ENCODE measurements at places on chromosomes 7 and 10.
A peak's percentile ranks its signal among the peaks of the same experiment; 100 is the strongest.

- no peak for DNase-seq
Measured at GRCh38 chr10:17873946-17874345, 64.8 kb downstream of the MRC1 start.

GRCh38 chr7:116815041-116815440 lies 47.3 kb upstream of the CAPZA2 start:
- no peak for DNase-seq

DNA sequence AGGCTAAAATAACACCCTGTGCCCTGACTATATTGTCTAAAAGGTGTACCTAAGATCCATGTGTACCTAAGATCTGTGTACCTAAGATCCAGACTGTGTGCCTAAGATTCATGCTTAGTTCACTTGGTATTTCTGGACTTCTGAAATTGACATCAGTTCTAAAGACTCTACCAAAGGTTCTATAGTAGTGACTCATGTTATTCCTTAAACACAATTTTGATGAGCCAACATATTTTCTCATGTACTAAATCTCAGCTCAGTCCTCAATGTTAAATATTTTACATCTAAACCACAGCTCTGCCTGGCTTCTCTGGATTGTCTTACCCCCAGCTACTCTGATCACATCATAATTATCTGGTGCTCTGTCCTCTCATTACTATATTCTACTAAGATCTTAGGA lies 802.3 kb upstream of the SORCS1 start:
- DNase-seq = no peak

DNA sequence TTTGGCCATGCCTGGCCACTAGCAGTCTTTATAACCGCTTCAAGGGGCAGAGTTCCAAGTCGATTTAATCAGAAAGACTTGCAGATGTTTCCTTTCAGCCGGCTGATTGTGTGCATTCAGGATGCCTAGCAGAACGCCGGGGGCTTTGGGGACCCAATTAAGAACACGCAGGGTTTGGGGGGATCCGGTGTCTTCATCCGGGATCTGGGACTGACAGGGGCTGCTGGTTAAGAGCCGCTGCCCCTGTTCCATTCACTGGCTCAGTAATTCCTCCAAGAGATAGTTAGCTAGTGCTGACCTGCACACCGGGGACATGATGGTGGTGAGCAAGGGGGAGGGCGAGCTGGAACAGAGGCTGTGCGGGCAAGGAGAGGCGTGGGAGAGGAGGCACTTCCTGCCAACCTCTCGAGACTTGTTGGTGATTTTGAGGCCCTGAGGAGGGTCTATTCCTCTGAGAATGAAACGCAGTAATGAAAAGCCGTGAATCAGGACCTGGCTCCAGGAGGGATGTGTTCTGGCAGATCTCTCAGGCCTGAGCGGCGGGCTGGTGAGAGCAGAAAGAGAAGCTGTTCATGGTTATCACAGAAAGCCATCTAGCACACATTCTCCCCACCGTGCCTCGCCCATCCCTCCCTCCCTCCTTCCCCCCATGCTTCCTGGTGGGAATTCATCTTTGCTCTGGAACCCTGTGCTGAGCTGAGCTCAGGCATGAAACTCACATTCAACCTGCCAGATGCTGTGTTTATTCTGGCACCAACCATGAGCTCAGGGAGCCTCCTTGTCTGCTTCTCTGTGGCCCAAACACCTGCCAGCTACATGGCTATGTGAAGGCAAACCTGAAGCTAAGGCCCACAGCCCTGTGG lies 152.0 kb downstream of the CCDC3 start:
- peak; percentile 43 for DNase-seq

GRCh38 chr7:68697796-68698280 lies 900.4 kb upstream of the AUTS2 start:
- no peak for DNase-seq

GRCh38 chr10:130053561-130053960 lies 57.1 kb downstream of the C10orf143 start:
- DNase-seq = no peak

DNA sequence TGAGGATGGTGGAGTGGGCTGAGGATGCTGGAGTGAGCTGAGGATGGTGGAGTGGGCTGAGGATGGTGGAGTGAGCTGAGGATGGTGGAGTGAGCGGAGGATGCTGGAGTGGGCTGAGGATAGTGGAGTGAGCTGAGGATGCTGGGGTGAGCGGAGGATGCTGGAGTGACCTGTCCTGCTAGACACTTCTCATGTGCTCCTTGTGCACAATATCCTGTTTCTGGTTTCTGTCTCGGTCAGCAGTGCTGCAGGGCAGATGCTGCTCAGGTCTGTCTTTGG lies 29.2 kb downstream of the ANXA8 start:
- DNase-seq = no peak

DNA sequence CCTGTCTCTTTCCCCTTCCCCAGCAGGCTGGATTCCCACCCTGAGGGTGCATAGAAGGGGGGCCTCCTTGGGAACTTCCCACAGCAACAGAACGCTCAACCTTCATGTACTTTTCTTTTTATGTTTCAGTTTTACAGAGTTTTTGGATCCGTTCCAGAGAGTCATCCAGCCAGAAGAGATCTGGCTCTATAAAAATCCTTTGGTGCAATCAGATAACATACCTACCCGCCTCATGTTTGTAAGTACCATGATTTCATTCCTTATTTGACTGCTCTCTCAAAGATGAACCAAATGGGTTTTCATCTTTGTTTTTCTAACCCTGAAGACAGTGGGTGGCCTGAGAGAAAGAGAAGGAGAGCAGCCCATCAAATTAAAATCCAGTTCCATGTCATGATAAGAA lies 46.7 kb downstream of the PLPP4 start:
- DNase-seq = no peak

GRCh38 chr10:103307594-103307993 lies 30.7 kb downstream of the INA start:
- DNase-seq = no peak

GRCh38 chr7:64990216-64990615 lies 620 bp downstream of the ZNF117 start:
- no peak for DNase-seq

- DNase-seq = no peak
Measured at GRCh38 chr7:91537260-91538152, 273.3 kb downstream of the FZD1 start.

GRCh38 chr7:44981035-44981706 lies 2.4 kb upstream of the MYO1G start:
- DNase-seq = no peak

- DNase-seq = no peak
Measured at GRCh38 chr10:2878818-2879217, 188.5 kb upstream of the PFKP start.

DNA sequence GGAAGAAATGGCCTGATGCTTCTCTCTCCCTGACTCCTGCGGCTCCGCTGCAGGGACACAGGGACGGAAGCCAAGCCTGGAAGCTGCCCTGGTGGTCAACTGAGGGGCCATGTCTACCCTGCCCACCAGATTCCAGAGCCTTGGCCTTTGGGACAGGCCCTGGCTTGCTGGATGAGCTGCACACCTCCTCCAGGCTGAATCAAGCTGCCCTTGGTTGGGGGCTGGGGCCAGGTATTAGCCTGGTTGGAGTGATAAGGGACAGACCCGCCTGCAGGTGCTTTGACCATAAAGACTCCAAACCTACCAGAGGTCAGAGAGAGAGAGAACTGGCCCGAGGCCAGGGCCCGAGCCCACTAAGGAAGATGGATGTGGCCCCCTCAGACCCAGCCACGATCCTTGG lies 30.1 kb downstream of the CRHR2 start:
- DNase-seq = no peak

GRCh38 chr7:151542606-151543130 lies 23.0 kb upstream of the RHEB start:
- no peak for DNase-seq

GRCh38 chr10:33125522-33126517 lies 167.8 kb upstream of the ITGB1 start:
- no peak for DNase-seq

GRCh38 chr7:105191331-105191730 lies 177.3 kb downstream of the KMT2E start:
- DNase-seq = no peak

DNA sequence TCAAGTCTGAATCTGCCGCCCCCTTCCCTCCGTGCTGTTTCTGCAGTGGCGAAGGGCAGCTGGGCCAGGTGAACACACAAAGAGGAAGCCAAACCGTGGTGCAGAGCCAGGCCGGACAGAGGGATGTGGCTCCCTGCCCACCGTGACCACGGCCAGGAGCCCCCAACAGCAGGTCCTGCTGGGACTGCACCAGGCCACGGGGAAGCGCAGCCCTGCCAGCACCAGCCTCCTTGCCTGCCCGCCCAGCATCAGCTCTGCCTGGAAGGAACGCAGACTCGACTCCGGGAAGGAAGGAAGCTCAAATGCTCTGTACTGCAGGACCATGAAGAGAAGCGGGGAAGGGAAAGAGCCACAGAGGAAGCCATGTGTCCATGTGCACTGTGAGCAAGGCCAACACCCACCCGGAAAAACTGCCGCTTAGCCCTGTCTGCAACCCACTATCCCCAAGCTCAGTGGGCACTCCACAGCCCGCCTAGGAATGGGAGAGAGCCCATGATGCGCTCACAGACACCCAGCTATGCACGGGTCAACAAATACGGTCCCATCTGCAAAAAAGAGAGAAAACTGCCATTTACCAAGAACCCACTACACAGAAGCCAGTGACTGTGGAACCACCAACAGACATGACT lies 19.0 kb downstream of the GPER1 start:
- no peak for DNase-seq

- no peak for DNase-seq
Measured at GRCh38 chr7:101390901-101391301, 28.2 kb downstream of the COL26A1 start.

DNA sequence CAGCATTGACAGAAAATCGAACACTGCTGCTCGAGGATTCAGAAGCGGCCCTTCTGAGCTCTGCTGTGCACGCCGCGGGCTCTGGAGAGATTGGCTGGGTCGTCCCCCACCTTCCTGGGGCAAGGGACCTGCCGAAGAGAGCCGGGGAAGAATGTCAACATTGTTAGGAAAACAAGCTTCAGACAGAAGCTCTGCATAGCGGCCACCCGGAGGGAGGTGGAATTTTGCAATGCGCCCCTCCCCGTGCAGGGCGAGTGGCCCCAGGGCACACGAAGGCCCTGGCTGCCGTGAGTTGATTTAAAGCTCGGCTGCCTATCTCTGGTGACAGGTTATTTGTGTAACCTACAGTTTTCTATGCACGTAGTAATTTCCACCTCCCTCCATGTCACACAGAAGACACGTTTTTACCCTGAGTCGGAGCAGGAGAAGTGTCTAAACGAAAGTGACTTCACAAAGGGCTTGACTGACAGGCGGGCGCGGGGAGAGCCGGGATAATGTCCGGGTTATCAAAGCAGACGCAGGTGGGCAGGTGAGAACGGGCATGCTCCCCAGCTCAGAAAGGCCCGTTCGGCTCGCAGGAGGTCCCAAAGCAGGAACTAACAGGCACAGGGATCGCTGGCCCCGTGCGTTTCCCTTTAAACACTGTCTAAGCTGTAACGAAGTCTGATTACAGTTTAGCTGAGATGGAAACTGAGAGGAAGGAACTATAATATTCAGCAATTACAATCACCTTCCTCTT lies 84.6 kb downstream of the PDGFA start:
- no peak for DNase-seq

GRCh38 chr7:16935341-16935735 lies 53.6 kb upstream of the AGR3 start:
- no peak for DNase-seq

GRCh38 chr7:139598642-139599041 lies 75.2 kb downstream of the CLEC2L start:
- DNase-seq = peak; percentile 83

DNA sequence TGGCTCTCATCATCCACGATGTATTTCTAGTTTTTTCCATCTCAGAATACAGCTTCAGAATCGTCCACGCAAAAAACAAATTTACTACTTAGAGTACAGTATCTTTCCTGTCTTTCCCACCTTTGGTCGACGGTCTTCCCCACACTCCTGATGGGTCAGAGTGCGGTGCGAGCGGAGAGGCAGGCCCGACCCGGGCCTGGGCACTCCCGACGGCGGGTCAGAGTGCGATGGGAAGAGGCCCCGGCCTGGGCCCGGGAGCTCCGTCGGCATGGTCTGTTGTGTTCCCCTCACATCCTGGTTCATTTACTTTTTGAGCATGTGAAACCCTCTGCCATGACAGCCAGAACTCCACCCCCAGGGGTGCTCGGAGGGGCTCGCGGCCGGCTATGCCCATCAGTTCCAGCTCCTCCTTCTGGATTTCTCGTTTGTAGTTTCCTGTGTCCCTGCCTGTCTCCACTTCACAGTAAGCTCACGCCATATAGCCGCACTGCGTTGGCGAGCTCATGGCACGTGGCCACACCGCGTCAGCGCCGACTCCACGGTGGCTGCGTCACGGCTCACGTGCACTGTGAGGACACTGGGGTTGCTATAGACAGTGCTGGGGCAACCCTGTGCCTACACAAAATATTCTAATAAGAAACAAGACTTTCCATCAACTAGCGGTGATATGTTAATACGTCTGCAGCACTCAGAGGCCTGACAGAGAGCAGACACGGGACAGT lies 7.8 kb downstream of the COX19 start:
- DNase-seq = no peak

DNA sequence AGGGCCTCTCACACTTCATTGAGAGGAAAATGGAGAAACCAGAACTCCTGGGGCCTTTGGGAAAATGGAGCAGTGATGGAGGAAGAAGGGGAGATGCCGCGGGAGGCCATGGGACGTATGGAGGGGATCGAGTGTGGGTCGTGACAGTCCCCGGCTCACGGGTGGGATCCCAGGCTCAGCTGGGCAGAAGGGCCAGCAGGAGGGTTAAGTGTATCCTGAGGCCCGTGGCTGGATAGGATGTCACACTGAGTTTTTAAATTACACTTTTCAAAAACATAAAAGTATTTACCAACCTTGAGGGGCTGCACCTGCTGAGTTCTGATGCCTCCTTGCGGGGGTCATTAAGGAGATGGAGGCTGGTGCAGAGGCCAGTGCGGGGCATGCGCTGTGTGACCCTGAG lies 28.0 kb upstream of the PSMG3 start:
- DNase-seq = no peak

GRCh38 chr10:117530791-117531190 lies 11.8 kb upstream of the EMX2 start:
- DNase-seq = no peak

GRCh38 chr7:1401011-1401410 lies 58.3 kb downstream of the MICALL2 start:
- DNase-seq = no peak

- DNase-seq = no peak
Measured at GRCh38 chr10:26969145-26969926, 108.6 kb upstream of the ABI1 start.

- peak; percentile 67 for DNase-seq
Measured at GRCh38 chr10:90051053-90051452, 349.7 kb downstream of the KIF20B start.

DNA sequence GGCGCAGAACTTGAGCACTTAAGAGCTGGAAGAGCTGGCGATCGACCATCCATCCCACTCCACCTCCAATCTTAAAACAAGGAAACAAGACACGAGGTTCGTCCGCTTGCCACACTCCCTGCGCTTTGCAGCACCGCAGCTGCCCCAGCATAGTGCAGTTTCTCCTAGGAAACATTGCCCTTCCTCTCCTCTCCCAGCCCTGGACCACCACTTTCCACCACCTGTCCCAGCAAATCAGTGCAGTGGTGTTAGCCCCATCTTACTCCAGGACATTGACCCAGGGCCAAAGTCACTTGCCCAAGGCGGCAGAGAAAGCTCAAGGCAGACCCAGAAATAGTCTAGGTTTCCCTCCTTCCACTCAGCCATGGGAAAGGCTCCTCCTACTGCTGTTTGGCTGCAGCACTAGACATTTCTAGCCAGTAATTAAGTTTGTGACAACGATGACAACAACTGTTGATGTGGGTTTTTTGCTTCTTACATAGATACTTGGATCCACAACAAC lies 1.5 kb upstream of the PARD3 start:
- no peak for DNase-seq

GRCh38 chr7:122643250-122643649 lies 55.7 kb downstream of the RNF133 start:
- no peak for DNase-seq

Data from NCI-H2029 treated with DMSO at 0.1 percent for 48 hours (cell line).